ENCODE measurements at places on chromosomes 16 and 17.

- no peaks in the 10 kb centered on the region for H3K4me1 ChIP-seq
- peaks cover 23% of the 10 kb centered on the region for H3K27me3 ChIP-seq
- H3K4me3 ChIP-seq = no peak overlapping the region
These were observed 32.6 kb downstream of the WNT9B start for GRCh38 chr17:46883871-46884520.

DNA sequence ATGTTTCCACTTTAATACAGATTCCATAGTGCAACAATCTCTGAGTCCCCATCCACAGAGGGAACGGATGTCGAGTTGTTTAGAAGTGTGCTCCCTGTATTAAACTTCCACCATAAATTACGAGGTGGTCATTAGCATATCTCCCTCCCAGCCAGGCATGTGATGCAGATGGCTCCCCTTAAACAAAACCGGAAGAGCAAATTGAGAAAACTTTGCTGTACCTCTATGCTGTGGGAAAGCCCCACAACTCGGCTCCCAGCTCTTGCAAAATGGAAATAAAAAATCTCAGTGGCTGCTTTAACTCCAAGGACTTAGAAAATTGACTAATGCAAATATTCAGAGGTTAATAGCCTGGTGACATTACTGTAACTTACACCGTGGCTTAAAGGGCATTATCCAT is 290.9 kb downstream of the MAF start:
- H3K4me1 ChIP-seq = peaks cover 15% of the 10 kb centered on the region
- no peak overlapping the region for H3K27ac ChIP-seq
- no peak for DNase-seq
- no peak overlapping the region for H3K4me3 ChIP-seq

GRCh38 chr16:57813466-57813865 is 11.2 kb upstream of the KIFC3 start:
- H3K27ac ChIP-seq = no peak overlapping the region
- H3K27me3 ChIP-seq = peaks cover 5% of the 10 kb centered on the region
- no peak overlapping the region for H3K4me3 ChIP-seq

DNA sequence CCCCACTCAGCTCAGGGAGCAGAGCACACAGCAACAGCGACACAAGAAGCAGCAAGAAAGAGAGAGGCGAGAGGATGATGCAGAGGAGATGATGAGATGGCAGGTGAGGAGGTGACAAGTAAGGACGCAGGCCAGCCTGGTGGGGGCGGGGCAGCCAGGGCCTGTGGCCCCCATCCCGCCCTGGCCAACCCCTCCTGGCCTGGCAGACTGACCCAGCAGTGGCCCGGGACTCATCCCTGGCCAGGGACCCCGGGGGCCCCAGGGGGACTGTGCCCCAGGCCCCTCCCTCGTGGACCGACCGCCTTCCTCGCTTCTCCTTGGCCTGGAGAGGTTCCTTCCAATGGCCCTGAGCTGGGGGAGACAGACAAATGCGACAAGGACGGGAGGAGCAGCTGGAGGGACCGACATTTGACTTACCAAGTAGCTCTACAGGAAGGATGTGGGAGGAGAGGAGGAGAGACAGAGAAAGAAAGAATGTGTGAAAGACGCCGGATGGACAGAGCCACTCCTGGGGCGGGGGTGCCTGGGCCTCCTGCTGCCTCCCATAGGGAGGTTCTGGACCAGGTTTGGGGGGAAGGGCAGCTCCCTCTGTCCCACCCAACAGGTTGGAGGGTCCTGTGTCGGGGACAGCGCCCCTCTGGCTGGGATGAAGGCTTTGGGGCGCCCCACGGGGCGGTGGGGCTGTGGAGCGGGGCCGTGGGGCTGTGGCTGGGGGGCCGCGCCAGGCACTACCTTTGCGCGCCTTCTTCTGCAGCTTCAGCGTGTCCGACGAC is 6.8 kb downstream of the MTSS2 start:
- H3K4me1 ChIP-seq = peaks cover 14% of the 10 kb centered on the region
- peaks cover 10% of the 10 kb centered on the region for H3K36me3 ChIP-seq
- no peaks in the 10 kb centered on the region for H3K27me3 ChIP-seq

DNA sequence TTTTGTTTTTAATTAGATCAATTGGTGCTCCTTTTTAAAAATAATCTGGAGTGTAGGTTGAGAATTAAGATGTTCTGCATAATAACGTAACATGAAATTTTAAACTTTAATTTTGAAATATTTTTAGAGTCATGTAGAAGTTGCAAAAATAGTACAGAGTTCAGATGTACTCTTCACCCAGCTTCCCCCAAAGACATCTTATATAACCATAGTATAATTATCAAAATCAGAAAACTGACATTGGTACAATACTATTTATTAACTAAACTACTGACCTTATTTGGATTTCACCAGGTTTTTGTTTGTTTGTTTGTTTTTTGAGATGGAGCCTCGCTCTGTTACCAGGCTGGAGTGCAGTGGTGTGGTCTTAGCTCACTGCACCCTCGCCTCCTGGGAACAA is 76.9 kb downstream of the PPM1E start:
- DNase-seq = no peak
- peaks cover 1% of the 10 kb centered on the region for H3K4me1 ChIP-seq
- no peak overlapping the region for H3K4me3 ChIP-seq
- no peaks in the 10 kb centered on the region for H3K27me3 ChIP-seq
- H3K36me3 ChIP-seq = peaks cover 1% of the 10 kb centered on the region
- H3K27ac ChIP-seq = no peak overlapping the region

- H3K36me3 ChIP-seq = no peaks in the 10 kb centered on the region
- H3K27me3 ChIP-seq = no peaks in the 10 kb centered on the region
- peak overlapping the region; percentile 29 for H3K27ac ChIP-seq
- peak overlapping the region; percentile 68 for H3K4me3 ChIP-seq
- H3K4me1 ChIP-seq = peaks cover 51% of the 10 kb centered on the region
These were observed 52.7 kb downstream of the SREBF1 start for GRCh38 chr17:17783825-17784656.

GRCh38 chr17:42979511-42980273 is at the start of gene PTGES3L:
TSS of gene PTGES3L (minus strand) at chr17:42980080. CDS start at chr17:42980053, 27 bp downstream.
- H3K4me3 ChIP-seq = peak within 1 kb of the TSS; percentile 98
- H3K36me3 ChIP-seq = no peaks in the 10 kb centered on the region
- no peaks in the 10 kb centered on the region for H3K27me3 ChIP-seq
- peak within 1 kb of the TSS; percentile 99 for H3K27ac ChIP-seq
- H3K4me1 ChIP-seq = peaks cover 22% of the 10 kb centered on the region
- DNase-seq = peak; percentile 21

- H3K27ac ChIP-seq = no peak overlapping the region
- H3K4me1 ChIP-seq = peaks cover 4% of the 10 kb centered on the region
- H3K4me3 ChIP-seq = no peak overlapping the region
- no peaks in the 10 kb centered on the region for H3K27me3 ChIP-seq
- no peak for DNase-seq
These were observed 8.0 kb downstream of the PDF start for GRCh38 chr16:69322343-69322742.

GRCh38 chr17:77528516-77529327 is 388.0 kb downstream of the SEC14L1 start:
- H3K27me3 ChIP-seq = peaks cover 46% of the 10 kb centered on the region
- H3K4me3 ChIP-seq = peak overlapping the region; percentile 24
- H3K36me3 ChIP-seq = peaks cover 2% of the 10 kb centered on the region

DNA sequence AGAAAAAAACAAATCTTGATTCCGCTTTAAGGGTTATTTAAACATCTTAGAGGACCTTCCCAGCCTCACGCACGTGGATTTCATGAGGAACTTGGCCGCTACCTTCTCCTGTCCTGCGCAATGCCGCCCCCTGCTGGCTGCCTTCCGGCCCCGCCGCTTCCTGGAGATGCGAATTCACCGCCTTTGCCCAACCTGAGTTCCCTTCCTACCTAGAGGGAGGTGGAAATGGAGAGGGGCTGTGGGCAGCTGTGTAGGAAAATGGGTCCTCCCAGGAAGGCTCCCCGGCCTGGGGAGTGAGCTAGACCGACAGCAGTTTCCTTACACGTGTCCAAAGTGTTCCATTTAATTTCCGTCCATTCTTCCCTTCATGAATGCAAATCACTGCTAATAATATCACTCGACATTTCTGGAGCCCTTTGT is 1.0 kb upstream of the ABCC12 start:
- H3K27ac ChIP-seq = no peak overlapping the region
- H3K4me3 ChIP-seq = no peak overlapping the region
- no peaks in the 10 kb centered on the region for H3K36me3 ChIP-seq
- H3K27me3 ChIP-seq = peaks cover 3% of the 10 kb centered on the region
- DNase-seq = peak; percentile 92
- no peaks in the 10 kb centered on the region for H3K4me1 ChIP-seq

GRCh38 chr17:14777291-14777690 is 476.4 kb downstream of the HS3ST3B1 start:
- no peak for DNase-seq
- H3K4me1 ChIP-seq = peaks cover 21% of the 10 kb centered on the region
- H3K27ac ChIP-seq = peak overlapping the region; percentile 39
- no peak overlapping the region for H3K4me3 ChIP-seq
- H3K36me3 ChIP-seq = no peaks in the 10 kb centered on the region

DNA sequence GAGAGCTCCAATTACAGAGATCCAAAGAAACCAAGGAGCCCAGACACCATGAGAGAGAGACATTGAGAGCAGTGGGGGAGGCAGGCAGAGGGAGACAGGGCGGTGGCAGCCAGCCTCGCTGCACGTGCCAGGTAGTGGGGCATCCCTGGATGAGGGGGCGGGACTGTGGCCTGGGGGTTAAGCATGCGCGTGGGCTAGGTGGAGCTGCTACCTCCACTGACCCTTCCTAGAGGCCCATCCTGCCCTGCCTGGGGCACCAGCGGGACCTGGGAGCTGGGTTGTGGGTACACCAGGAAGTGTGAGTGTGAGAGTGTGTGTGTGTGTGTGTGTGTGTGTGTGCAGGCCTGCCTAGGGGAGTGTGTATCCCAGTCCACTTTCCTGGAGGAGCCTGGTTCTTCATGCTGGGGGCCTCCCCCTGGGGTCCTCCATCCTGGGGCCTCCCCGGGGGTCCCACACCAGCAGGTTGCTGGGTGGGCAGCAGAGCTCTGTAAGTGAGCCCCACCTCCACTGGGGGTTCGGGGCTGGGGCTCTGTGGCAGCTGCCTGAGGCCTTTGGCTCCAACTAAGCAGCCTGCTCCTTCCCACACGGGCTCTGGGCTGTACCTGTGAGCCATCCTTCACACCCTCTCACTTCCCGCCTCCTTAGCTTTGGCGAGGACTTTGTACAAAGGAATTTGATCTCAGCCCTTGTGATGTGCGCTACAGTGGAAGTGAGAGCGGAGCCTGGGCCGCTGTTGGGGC is 127.4 kb downstream of the IRF8 start:
- no peak overlapping the region for H3K4me3 ChIP-seq
- peaks cover 23% of the 10 kb centered on the region for H3K27me3 ChIP-seq
- no peaks in the 10 kb centered on the region for H3K4me1 ChIP-seq
- no peak for DNase-seq
- no peaks in the 10 kb centered on the region for H3K36me3 ChIP-seq

- peaks cover 22% of the 10 kb centered on the region for H3K4me1 ChIP-seq
- peaks cover 1% of the 10 kb centered on the region for H3K36me3 ChIP-seq
- H3K27me3 ChIP-seq = peaks cover 28% of the 10 kb centered on the region
These were observed 121.8 kb upstream of the COX10 start for GRCh38 chr17:13947499-13947898.

DNA sequence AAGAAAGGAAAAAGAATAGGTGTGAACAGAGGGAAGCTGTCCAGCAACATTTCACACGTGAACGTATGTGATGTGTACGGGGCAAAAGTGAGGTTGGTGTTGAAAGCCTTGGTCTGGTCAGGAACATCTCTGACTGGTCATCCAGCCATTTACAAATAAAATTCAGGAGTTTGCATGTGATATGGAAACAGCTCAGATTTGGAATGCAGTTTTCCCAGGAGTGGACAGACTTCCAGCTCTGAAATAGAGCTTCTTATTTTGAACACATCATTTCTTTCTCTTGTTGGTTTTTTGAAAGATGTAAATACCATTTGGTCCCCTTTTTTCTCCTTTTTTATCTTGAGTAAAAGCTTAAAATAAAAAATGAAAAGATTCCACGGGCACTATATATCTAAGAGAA is 566.2 kb upstream of the ZFHX3 start:
- peaks cover 20% of the 10 kb centered on the region for H3K27me3 ChIP-seq
- no peak overlapping the region for H3K4me3 ChIP-seq
- peaks cover 37% of the 10 kb centered on the region for H3K4me1 ChIP-seq
- no peaks in the 10 kb centered on the region for H3K36me3 ChIP-seq

- H3K27ac ChIP-seq = no peak overlapping the region
- H3K4me1 ChIP-seq = peaks cover 4% of the 10 kb centered on the region
- peaks cover 4% of the 10 kb centered on the region for H3K36me3 ChIP-seq
- no peaks in the 10 kb centered on the region for H3K27me3 ChIP-seq
- no peak for DNase-seq
- no peak overlapping the region for H3K4me3 ChIP-seq
These were observed 25.5 kb downstream of the MAP3K14 start for GRCh38 chr17:45291171-45291805.

DNA sequence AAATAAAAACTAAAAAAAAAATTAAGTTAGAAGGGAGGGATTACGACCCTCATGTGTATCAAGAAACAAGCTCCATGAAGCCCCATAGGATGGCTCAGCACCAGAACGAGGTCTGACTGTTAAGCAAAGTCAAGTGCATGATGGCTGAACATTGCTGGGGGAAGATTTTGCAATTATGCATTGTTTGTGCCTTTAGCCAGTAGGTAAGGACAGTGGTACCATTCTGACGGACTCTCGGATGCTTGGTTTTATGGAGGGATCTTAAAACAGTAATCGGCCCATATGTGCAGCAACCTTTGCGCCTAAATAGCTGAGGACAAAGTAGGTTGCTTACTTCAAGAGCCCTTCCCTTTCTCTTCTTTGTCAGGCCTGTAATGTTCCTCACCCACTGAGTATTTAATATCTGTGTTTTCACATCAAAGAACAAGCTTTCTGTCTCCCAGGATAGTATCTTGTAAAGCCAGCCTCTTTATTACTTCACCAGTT is 186.0 kb downstream of the WWOX start:
- H3K4me3 ChIP-seq = no peak overlapping the region
- peaks cover 21% of the 10 kb centered on the region for H3K4me1 ChIP-seq
- no peaks in the 10 kb centered on the region for H3K27me3 ChIP-seq
- no peak for DNase-seq
- no peak overlapping the region for H3K27ac ChIP-seq

DNA sequence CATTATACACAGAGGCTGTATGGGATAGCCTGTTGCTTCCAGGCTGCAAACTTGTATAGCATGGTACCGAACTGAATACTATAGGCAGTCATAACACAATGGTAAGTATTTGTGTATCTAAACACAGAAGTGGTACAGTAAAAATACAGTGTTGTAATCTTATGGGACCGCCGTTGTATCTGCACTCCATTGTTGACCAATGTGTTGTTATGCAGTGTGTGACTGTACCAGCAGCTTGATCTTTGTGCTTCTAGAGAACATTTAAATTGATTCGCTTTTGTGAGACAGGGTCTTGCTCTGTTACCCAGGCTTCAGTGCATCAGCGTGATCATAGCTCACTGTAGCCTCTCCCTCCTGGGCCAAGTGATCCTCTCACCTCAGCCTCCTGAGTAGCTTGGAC is 31.5 kb downstream of the WWOX start:
- no peaks in the 10 kb centered on the region for H3K27me3 ChIP-seq
- H3K4me1 ChIP-seq = peaks cover 25% of the 10 kb centered on the region
- H3K27ac ChIP-seq = no peak overlapping the region
- no peak overlapping the region for H3K4me3 ChIP-seq

- peaks cover 6% of the 10 kb centered on the region for H3K4me1 ChIP-seq
- H3K27ac ChIP-seq = no peak overlapping the region
- H3K27me3 ChIP-seq = peaks cover 10% of the 10 kb centered on the region
- H3K4me3 ChIP-seq = no peak overlapping the region
These were observed 175.7 kb downstream of the RGS9 start for GRCh38 chr17:65312718-65313377.
